ENCODE measurements at places on chromosomes 12 and 14.

- DNase-seq = no peak
Observed at GRCh38 chr12:76252031-76252430, 96.2 kb downstream of the BBS10 start.

DNA sequence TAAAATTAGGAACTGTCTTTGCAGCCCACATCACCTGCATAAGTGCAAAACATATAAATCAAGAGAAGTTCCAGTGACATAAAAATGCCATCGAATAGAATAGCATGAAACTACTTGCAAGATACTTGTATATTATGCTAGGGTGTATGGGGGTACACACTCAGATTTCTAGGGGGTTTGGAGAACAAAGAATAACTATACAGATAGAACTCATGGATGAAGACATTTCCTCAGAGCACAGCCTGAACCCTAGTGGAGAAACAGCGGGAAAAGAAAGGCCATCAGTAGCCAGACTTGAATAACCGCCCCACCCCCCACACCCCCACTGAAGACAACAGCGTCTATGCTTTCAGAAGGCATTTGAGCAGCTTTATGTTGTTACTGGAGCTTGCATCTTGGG lies 425.8 kb downstream of the NPAS3 start:
- no peak for DNase-seq

DNA sequence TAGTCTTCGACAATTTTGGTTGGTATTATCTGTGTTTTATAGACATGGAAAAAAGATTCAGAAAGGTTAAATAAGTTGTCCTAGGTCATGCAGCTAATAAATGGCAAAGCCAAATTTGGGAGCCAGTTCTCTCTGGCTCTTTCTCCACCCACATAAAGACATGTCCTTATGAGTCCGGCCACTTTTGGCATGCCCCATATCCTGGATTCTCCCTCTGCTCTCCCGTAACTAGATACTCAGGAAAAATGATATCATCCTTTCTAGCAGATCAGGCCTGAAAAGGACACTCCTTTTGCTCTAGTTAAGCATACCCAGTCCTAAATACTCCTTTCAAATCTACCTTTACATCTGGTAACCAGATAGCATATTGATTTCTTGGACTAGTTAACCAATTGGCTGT lies 64.4 kb downstream of the TTLL5 start:
- no peak for DNase-seq

GRCh38 chr14:93535537-93535936 lies 104.8 kb downstream of the UNC79 start:
- no peak for DNase-seq

- no peak for DNase-seq
Observed at GRCh38 chr14:69685716-69686115, 74.3 kb downstream of the SUSD6 start.

GRCh38 chr14:90536511-90537191 lies 139.8 kb downstream of the CALM1 start:
- no peak for DNase-seq

DNA sequence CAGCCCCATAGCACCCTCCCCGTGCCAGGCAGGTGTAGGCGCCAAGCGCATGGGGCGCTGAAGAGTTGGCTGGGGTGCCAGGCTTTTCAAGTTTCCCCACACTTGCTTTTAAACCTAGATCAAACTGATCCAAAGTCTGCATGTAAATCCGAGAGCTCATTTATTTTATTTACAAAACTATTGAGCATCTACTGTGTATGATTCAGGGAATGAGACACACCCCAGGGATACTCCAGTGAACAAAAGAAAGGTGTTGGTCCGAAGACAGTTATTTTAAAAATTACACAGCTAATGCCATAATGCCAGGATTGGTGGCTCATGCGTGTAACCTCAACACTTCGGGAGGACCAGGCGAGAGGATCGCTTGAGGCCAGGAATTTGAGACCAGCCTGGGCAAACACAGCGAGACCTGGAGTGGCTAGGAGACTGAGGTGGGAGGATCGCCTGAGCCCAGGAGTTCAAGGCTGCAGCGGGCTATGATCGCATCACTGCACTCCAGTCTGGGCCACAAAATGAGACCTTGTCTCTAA lies 780 bp upstream of the SLC41A2 start:
- DNase-seq = no peak

- no peak for DNase-seq
Observed at GRCh38 chr14:31927348-31927832, 149.7 kb upstream of the ARHGAP5 start.

- no peak for DNase-seq
Observed at GRCh38 chr14:66233591-66233990, 252.6 kb upstream of the CCDC196 start.

GRCh38 chr12:53523131-53523530 lies 15.8 kb upstream of the NPFF start:
- DNase-seq = no peak

DNA sequence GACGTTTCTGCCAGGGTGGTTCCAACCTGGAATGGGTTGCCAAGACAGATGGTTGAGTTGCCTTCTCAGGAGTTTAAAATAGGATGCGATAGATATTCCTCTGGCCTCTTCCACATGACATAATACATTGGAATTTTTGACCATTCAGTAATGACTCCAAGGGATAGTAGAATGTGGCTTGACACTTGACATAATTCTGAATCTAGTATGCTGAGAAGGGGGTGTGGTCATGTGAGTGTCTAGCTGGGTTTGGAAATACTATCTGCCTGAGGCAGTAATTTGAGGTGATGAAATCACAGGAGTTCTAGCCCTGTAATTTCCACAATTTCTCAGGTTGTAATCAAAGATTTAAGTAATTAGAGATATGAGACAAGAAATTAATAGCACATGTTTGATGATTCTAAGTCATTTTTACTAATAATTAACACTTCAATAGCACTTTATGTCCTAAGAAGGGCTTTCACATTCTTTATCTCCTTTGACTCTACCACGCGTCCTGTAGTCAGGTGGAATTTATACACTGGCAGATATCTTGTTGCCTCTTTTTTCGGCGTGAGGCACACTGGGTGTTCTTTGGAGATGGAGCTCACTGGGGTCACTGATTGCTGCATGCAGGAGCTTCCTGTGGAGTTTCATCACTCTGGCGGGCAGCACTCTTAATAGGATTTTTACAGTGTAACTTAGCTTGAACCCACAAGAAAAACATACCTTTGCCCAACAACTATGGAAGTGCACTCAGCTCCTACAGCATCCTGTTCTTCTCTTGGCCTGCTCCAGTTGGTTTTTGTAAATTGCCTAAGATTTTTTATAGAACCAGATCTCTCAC lies 3.2 kb upstream of the AMIGO2 start:
- no peak for DNase-seq

DNA sequence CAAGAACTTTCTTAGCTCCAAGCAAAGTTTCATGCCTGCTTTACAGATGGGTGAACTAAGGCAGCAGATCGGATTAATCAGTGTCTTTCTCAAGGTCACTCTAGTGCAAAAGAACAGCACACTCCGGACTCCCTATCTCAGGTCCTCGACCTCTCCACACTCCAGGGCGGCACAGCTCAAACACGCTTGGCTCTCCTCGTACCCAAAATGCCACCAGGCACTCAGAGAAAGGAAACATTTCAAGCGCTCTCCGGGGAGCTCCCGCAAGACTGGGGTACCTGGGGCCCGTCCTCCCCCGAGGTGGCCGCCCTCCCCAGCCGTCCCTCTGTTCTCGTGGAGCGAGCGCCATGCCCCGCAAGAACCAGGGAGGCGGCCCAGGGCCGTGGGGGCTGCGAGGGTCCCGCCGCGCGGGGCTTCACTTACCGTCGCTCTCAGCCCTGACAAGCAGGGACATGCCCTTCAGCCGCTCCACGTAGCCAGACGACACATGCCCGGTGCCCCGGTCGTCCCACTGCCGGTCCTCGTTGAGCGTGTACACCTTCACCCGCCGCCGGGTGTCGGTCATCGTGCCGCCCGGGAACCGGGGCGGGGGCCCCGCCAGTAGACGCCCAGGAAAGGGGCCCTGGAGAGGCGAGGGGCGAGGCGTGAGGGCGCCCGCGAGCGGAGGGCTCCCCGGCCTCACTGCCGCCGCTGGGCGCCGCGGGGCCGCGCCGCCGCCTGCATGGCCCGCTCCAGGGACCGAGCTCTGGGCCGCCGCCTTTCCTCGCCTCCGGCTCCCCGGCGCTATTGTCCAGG lies 830 bp downstream of the PPP4R3A start:
- peak; percentile 42 for DNase-seq

GRCh38 chr12:123223241-123223668 lies 9.7 kb downstream of the MPHOSPH9 start:
- DNase-seq = peak; percentile 67

- no peak for DNase-seq
Observed at GRCh38 chr14:64753374-64753773, 49.1 kb downstream of the PLEKHG3 start.

DNA sequence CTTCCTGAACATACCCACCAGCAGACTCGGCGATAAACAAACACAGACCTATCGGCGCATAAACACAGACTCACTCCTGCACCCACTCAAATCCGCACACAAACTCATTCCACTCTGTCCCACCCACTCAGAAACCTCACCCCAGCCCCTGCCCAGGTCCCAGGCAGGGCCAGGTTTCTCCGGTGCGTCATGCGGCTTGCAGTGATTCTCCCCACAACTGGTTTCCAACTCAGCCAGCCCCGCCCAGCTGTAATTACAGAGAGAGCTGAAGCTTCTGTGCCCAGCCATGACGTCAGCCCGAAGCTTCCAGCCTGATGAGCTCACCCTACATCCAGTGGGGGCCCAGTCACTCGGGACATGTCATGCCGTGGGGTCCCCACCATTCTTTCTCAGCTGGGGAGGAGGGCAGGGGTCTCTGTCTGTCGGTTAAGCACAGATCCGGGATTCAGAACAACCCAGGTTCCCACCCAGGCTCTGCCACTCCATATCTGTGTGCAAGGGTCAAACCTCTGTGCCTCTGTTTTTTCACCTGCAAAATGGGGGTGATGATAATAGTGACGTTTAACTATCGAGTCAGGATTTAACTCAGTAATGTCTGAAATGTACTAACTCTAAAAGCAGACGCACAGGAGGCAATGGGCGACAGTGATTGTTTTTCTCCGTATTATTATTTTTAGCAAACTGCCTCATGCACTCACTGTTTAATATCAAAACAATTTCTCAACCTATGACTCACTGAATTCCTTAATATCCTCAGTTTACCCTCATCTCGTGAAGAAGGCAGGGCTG lies 2.3 kb upstream of the HSPB8 start:
- DNase-seq = no peak

DNA sequence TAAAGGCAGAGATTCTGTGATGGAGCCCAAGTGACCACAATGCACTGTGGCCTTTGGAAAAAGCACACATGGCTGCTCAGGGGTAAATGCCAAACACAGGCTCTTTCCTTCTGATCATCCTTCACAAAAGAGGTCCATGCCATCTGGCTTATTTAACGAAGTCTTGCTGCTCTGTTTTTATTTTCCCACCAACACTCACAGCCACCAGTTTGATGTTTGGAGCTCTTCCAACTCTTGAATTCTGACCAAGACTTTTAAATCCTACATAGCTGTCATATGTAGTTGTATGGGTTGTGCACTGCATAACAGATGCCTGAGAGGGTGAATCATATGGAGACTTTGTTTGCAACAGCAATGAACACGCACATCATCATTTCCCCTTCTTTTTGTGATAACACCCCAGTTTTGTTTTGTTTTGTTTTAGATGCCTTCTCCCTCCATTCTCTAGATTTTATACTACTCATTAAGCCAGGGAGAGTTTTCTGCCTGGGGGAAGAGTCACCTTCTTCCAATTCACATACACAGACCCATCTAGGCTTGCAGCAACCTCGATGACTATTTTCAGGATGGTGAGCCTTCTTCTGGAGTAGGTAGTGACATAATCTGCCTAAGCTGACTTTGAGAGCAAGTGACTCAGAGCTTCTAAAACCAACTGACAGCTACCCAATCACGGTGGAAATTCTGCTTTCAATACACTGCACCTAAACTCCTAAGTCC lies 145.2 kb upstream of the WSCD2 start:
- DNase-seq = no peak

All from CD4-positive, alpha-beta T cell treated with Interleukin-17A for 1 hour (primary cell).